ENCODE measurements at places on chromosomes 2 and 18.

DNA sequence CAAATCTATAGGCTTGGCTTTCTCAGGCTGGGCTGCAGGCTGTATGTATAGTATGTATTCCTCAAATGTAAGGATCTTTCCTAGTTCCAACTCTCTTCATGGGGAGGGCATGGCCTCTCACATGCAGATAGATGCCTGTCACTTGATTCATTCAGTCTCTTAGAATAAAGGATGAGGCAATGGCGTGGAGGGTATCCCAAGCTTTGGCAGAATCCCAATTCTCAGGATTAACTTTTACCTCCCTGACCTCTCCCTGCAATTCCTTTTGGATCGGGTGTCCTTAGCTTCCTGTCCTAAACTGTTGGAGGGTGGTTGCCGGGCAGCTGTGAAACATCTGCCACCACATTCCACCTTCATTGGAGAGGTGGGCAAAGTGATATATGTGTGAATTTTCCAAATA, 80.3 kb downstream of the INSIG2 start:
- no peak for DNase-seq

DNA sequence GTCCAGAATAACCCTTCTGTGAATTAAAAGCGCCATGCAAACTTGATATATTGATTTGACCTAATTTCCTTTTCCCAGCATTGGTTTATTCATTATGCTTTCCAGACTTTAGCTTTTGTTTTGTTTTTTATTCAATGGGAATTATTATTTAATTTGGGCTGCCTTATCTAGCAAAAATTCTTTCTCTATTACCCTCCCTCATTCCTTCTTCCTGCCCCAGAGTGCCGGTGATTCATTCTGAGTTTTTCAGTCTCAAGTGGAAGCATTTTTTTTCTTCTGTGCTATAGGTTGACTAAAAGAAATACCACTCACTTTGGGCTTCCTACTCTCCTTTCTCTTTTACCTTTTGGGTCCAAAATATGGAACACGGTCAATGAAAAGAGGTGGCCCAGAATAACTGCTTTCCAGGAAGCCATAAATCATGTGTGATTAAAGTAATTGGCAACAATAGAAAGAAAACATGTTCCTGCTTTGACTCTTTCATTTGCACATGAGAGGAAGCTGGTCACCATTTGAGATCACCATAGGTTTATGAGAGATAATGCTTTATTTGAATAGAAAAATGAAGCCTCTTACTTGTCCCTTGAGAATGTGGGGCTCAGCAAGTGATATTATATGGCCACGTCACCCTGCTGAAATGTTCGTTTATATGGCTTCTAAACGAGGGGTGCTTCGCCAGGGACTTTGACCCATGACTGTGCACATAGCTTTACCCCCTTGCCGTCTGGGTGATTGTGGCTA, 422.8 kb upstream of the ZEB2 start:
- no peak for DNase-seq

DNA sequence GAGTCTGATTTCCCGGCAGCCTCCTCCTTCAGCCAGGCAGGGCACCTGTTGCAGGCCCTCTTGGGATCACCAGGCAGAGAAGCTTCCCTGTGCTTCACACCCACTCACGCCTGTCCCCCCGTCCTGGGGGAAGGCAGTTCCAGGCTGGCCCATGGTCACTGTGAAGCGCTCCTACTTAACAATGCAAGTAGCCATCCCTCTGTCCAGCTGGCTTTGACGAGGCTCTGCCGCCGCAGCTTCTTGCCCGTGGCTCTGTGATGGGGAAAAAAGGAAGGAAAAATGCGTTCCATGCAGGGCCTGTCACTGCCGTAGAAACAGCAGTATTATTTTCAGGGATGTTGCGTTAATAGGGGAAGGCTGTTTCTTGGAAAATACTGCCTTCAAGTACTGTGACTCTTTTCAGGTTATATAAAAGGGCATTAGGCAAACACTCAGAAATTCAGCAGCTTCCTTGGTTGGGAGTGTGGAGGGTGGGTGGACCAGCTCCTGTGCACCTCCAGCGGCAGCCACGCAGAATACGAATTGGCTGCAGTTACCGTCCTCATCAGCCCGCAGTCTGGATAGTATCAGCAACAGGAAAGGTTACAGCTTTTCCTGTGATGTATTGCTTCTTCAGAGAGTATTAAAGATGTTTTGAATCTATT, 232.3 kb downstream of the KLHL29 start:
- DNase-seq = no peak

DNA sequence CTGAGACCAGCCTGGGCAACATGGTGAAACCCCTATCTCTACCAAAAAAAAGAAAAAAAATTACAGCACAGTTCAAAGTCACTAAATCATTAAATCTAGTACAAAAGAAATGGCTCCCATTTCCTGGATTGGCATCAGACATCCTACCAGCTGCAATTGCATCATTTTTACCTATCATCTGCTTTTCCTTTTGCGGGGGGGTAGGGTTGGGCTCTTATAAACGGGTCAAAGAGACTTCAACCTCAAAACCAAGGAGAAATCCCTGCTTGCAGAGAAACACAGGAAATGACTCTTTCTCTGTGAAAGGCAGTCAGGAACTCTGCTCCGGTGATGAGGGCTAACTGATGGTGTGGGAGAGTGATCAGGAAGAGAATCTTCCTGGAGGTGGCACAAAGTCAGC, 45.3 kb upstream of the RFX8 start:
- no peak for DNase-seq

- DNase-seq = peak; percentile 89
Measured at GRCh38 chr2:240566203-240567136, 1.8 kb upstream of the RNPEPL1 start.

DNA sequence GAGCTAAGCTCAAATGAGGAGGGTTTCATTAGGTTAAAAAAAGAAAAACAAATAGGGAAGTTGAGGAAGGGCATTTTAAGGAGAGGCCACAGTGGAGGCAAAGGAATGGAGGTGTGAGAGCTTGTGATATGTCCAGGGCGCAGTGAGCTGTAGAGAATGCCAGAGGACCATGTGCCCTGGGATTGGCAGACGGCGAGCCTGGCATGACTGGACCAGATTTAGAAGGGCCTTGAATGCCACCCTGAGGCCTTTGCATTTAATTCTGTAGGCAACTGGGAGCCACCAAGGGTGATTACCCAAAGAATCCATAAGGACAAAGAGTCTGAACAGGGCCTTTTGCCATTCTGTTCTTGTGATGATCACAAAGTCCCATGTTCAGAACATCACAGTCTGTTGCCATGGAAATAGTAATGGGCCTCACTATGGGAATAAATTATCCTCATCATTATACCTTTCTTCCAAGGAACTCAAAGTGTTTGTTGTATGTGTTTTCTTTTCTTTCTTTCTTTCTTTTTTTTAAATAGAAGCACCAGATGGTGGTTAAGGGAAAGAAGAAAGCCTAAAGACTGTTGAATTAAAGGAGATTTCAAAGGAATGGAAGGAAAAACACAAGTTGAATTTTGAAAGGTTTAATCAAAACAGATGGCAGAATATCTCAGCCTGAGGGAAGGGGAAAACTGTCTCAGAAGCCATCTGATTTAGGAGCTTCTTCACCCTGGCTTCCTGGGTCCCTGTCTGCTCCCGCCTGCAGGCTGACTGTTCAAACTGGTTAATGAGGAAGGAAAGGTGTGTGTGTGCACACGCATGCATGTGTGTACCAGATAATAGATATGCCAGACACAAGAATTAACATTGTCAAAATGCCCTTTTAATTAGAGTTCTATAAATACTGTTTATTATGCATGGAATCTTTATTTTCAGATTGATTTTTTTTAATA, 31.6 kb upstream of the NCOA1 start:
- DNase-seq = no peak

DNA sequence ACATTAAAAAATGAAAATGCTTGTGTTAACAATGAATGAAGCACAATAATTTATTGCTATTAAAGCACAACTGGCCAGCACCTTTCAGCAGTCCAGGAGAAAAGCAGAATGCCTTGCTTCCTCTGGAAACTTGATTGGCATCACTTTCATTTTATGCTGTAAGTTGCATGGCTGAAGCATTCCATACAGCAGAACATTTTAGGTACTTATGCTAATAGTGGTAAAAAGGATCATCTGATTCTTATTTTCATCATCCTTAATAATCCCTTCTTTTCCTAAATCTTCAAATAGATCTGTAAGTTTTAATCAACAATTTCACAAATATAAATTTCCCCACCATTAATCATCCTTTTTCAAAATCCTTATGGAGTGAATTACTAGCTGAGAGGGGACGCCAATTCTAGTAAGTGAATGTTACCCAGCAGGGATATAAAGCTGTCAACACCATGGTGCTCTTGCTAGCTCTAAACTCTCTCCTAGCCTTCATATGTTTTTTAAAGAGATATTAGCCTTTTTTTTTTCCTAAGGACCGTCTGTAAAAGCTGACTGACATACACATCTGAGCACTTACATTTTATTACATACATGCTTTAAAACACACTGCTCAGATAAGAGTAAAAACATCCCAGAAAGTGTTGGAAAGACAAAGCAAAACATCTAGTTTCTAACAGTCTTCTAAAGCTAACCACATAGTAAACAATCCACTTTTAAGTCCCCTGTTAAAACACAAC, 5.3 kb downstream of the SATB2 start:
- DNase-seq = no peak

- no peak for DNase-seq
Measured at GRCh38 chr2:203997481-203997880, 60.9 kb downstream of the ICOS start.

GRCh38 chr18:47917923-47918610, 12.4 kb downstream of the SMAD2 start:
- no peak for DNase-seq

DNA sequence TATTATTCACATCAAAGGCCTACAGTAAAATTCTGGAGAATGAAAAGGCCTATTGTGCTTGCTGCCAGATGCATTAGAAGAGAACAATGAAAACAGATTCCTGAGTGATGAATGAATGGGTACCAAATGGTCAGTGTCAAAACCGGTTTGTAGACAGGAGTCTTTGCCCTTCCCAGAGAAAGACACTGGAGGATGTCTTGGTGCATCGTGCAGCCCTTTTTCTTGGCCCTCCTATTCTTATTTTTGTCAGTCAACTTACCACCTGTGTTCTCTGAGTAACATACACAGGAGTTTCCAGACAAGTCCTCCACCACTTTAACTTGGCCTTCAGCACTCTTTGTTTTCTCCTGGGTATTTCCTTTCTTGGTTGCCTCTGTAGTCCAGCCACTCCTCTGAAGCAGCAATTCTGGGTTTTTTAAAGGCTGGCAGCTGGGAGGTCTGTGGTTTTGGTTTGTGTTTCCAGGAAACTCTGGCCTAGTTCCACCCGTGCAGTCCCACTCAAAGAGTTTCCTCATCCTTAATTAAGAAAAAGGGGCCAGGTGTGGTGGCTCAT, 29.4 kb downstream of the PSTPIP2 start:
- DNase-seq = no peak

GRCh38 chr18:12803069-12803936, 80.7 kb downstream of the PTPN2 start:
- no peak for DNase-seq

DNA sequence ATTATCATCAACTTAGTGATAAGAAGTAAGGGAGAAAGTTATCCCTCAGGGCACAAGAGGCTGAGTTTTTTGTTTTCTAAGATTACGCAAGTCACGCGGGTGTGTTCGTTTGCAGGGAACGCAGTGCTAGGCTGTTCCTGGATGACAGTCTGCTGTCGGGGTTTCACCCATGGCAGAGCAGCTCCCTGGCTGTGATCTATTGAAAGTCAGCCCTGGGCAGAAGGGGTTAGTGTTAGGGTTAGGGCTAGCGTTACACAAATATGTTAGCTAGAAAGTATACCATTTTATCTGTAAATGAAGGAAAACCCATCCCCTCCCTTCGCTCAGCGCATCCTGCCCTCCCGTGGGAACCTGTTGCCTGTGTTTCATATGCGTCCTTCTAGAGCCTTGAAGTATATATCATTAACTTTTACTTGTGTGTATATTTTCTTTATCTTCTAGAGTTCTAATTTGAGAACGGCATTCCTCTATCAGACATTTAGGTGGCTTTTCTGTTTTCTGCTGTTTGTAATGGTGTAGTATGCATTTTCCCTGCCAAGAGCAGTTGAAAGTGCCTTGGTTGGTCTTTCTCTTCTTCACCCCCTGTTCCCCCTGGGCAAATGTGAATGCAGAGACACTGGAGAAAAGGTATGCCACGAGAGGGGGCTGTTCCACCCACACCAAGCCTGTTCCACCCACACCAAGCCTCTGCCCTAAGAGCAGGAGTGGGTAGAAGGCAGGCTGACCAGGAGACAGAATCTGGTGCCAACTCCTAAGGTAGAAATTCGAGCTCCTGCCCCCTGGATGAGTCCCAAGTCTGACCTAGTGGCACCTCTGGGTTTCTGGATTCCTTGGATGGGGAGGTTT, 47.0 kb downstream of the ARMC9 start:
- DNase-seq = no peak

DNA sequence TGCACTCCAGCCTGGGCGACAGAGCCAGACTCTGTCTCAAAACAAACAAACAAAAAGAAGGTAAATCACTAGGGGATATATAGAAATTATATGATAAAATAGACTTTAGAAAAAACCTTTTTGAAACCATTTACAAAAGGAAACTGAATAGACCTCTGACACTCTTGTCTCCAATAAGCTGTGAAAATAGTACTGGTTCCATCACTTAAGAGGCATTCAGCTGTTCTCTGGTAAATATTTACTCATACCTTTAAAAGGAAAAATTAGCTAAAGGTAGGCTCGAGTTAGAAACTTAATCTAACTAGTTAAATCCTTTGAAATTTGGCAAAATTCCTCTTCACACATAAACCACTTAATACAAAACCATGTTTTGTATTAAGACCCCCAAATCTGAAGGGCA, 21.4 kb downstream of the RAB27B start:
- no peak for DNase-seq

DNA sequence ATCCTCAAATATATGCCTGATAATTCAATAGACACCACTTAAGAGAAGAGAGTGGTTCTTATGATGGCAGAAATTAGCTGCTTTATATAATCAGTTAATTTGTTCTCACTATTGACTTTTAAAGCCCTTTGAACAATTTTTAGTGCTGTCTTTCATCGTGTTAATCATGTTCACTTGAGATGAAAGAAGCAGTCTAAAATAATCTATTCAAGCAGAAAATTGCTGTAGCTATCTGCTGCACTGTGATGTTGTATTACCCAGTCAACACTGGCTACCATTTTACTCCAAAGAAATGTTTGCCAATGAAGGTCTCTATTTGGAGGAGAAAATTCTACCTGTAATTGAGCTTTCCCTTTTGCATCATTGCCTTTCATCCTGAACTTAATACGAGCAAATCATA, 459.8 kb upstream of the FSIP2 start:
- no peak for DNase-seq

Measured in stimulated activated CD8-positive, alpha-beta memory T cell treated with anti-CD3 and anti-CD28 coated beads, Interleukin-4, amount 100 ng/mL, for 1 hour (primary cell).